ENCODE measurements at places on chromosomes 4 and X.

DNA sequence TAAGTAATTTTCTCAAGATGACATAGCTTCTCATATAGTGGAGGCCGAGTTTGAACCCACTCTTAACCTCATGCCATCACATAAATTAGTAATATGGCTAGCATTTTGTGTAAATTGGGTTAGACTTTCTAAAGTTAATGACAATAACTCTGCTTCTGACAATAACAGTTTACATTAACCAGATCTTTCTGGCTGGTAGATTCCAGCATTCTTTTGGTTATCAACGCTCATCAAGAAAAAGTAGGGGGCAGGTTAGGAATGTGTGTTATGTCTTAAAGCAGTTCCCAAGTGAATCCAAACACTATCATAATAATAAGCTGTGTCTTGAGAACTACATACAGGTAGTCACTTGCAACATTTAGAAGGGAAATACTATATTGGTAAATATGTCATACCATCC, 162.5 kb downstream of the PRDM5 start:
- DNase-seq: no peak

DNA sequence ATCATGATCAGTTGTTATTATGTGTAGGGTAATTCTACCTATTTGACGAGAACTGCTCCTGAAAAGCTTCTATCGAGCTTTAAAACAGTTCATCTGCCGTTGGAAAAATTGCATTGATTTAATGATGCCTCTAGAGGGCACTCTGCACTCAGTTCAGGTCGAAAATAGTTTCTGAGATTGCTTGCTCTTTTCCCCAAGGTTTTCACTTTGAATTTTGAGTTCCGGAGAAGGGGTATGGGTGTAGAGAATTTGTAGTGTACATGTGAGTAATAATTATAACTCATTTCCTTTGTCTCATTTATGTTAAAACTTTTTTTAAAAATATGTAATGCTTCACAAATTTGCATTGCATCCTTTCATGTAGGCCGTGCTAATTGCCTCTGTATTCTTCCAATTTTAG, 28.4 kb upstream of the TNIP3 start:
- peak; percentile 14 for DNase-seq

DNA sequence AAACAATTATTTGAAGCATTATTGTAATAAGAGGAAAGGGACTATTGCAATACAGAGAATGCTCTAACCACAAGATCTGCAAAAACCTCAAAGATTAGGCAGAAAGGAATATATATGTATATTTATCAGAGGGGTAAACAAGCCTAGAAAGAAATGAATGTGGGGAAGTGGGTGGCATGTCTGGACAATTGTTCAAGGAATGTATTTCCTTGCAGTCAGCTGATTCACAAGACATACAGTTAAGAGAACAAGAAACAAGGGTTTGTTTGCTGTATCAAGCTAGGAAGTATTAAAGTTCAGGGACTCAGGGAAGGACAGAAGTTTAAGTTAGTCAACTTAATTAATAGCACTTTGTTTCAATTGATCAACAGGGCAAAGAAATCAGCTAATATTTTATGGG, 514.7 kb downstream of the CENPC start:
- DNase-seq: no peak

- no peak for DNase-seq
These were observed 11.3 kb upstream of the DHX15 start for GRCh38 chr4:24595659-24596058.

DNA sequence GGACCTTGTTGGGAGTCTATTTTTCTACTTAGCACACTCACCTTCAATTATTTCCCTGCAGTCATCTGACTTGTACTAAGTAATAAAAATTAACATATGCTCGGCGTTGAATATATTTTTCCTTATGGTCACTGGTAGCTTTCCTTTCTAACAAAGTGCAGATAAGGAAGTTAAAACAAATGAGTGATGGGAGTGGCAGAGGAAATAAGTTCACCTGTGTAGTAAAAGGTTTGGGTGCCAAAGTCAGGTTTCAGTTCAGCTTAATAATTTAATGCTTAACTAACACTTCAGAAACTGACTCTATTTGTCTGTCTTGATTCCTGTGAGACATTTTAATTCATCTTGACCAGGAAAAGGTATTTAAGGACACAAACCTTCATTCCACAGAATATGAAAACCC, 184.4 kb downstream of the PCDH7 start:
- no peak for DNase-seq

- peak; percentile 15 for DNase-seq
These were observed 1285.4 kb downstream of the PCDH18 start for GRCh38 chr4:136246876-136247275.

GRCh38 chr4:168183717-168184571, 91.6 kb downstream of the ANXA10 start:
- peak; percentile 31 for DNase-seq

GRCh38 chrX:40866893-40867292, 131.6 kb upstream of the MED14 start:
- no peak for DNase-seq

GRCh38 chrX:99383786-99384185, 1026.3 kb downstream of the PCDH19 start:
- DNase-seq: no peak

- DNase-seq: no peak
These were observed 35.9 kb downstream of the AFF1 start for GRCh38 chr4:86970447-86971354.

GRCh38 chr4:177671387-177671786, 229.2 kb upstream of the AGA start:
- no peak for DNase-seq

DNA sequence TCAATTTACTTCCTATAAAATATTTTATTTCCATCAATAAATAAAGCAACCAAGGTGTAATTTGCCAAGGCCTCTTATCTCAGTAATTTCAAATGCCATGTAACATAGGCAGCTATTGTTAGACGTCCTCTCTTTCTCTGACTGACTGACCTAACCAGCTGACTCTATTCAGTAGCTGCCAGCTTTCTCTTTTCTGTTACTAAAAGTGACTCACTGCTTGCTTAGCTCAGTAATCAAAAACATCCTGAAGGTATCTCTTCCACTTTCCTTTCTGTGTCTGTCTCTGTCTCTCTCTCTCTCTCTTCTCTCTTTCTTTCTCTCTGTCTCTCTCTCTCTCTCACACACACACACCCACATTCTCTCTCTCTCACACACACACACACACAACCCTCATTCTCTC, 134.2 kb downstream of the SPOCK3 start:
- peak; percentile 0 for DNase-seq

GRCh38 chrX:155819525-155819924, 61.6 kb upstream of the VAMP7 start:
- DNase-seq: no peak

DNA sequence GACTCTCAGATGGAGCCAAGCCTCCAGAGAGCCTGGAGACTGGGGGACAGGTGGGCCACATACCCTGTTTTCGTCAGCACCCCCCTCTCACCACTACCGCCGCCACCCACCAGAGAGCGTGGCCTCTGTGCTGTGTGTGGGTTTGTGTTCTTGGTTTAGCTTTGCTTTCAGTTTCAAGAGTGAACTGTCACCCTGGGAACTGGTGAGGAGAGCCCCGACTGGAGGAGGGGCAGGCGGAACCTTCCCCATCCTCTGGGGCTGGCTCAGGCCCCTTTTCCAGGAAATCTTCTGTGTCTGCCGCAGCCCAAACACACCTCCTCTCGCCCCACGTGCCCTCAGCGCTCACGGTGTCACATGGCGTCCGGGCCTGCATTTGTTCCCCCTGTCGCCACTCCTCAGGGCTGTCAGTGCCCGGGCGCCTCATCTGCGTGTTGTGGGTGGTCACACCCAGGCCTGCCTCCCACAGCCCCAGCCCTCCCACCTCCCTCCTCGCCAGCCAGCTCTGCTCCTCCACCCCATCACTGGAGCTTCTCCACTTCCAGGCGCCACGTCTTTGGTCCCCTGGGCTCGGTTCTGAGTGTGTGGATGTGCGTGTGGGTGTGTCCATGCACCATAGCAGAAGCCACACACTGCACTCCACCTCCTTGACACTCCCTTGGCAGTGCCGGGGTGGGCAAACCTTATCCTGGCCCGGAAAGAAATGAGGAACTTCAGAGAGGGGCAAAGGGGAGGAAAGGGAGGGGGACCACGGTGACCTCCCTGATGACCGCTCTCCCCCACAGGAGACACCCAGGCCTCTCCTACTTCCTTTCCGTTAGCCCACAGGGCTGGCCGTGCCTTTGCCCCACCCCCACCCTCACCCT, 27.8 kb downstream of the ELF4 start:
- DNase-seq: no peak

GRCh38 chrX:22021751-22022324, 10.3 kb upstream of the PHEX start:
- no peak for DNase-seq

DNA sequence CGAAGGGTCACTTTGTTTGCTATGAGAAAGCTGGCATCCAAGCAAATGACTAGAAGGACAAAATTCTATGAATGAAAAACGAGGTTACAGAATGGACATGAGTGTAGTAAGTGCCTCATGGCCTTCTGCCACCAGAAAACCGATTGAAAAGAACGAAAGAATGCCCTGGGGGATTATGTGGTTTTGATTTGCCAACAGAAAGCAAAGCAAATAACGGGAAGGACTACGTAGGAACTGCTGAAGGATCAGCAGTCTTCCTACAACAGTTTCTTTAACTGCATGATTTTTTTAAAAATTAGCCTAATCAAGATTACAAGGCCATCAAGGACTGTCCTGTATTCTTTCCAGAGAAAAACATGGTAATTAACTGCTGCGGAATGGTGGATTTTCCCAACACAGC, 50.6 kb downstream of the NRK start:
- peak; percentile 6 for DNase-seq

- DNase-seq: no peak
These were observed 77.0 kb downstream of the AFAP1 start for GRCh38 chr4:7862561-7863192.

- DNase-seq: no peak
These were observed 383.3 kb downstream of the GRXCR1 start for GRCh38 chr4:43275779-43276178.

GRCh38 chr4:89152972-89153371, 41.6 kb downstream of the TIGD2 start:
- DNase-seq: peak; percentile 37

- DNase-seq: no peak
These were observed 56.5 kb downstream of the NSD2 start for GRCh38 chr4:1927675-1928074.

DNA sequence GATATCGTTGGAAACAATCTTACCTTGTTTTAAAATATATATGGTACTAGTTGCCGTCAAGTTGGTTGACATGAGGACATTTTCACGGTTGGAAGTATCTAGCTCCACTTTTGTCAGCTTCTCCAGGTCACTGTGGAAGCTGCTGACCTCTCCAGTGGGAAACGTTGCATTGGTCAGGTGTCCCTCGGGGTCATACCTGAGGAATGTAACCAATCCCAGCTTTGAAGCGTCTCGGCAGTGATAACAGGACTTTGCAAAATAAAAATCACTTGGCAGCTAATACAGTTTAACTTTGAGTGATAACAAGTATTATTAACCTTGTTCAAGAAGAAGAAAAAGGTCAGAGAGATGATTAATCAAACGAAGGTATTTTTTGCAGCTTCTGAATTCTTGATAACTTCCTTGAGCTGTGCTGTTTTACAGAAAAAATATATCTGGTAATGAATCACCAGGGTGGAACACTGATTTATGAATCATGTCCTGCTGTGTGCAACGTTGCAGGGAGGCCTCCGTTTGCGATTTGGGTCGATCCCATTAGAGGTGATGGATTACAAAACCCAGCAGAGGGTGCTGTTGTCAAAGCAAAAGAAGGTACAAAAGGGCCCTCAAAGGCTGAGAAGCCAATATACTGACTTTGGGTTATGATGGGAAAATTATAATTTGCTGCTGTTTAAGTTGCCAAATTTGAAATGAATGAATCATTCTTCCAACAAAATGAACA, 60.1 kb downstream of the SH2D1A start:
- peak; percentile 77 for DNase-seq

DNA sequence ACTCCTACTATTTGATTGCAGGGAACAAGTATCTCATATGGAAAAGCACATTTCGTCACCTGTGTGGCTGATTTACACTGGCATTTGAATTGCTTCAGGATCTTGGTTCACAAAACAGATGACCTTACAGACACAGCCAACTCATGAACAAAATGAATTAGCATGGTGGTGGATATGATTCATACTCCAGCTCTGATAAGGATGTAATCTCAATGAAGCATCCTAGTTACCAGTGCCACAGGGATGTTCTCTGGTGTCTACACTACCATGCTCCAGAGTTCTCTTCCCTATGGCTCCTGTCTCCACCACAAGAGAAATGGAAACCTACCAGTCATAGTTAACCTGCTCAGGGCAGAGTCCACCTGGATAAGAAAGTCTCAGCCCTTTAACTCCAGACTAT, 40.7 kb downstream of the TEC start:
- DNase-seq: no peak
